ENCODE measurements at places on chromosomes 2 and 18.
A peak's percentile ranks its signal among the peaks of the same experiment; 100 is the strongest.

DNA sequence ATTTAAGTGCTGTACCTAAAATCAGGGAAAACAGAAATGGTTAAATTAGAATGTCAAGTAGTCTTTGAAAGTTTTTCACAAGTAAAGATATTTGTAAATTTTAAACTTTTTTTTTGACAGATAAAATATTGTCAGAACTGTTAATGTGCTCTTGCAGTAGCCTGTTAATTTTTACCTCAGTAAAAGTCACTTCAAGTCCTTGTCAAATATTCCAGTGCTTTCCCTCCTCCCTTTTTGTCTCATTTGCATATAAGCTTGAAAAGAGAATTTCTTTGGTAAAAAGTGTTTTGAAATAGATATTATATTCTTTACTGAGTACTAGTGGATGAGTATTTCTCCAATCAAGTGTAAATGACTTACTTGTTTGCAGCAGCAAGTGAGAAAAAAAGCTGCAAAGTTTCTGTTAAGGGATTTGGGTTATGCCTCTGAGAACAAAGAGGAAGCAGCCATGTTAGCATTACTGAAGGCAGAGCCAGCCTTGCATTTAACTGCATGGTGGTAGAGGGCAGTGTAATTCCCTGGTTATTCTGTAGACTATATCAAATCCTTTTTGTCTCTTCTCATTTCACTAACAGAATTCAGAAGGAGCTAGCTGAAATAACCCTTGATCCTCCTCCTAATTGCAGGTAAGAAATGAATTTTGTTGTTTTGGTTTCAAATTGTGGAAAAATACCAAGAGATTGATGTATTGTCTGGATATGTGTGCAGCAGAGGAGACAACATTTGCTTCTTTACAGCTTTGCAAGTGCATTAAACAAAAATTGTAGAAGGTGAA is 3.2 kb downstream of the UBE2E3 start:
- peak; percentile 39 for DNase-seq

GRCh38 chr2:143529118-143529720 is 400.0 kb downstream of the ARHGAP15 start:
- DNase-seq = no peak

DNA sequence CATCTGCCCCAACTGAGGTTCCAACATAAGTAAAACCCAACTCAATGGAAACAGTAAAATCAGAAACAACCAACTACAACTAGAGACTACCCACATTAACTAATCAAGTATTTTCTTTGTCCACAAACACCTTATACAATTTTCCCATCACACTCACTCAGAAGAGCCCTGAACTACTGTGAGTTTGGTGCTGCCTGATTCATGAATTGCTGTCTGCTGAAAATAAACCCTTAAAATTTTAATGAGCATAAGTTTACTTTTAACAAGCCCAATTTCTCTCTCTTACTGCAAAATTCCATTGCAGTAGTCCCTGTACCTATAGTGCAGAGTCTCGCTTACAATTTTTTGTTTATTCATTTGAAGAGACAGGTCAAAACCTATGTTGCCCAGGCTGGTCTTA is 203.9 kb downstream of the NBAS start:
- DNase-seq = no peak

GRCh38 chr2:203016716-203017115 is 2.0 kb downstream of the NBEAL1 start:
- DNase-seq = no peak

- DNase-seq = no peak
Measured at GRCh38 chr2:98907966-98908905, 27.8 kb downstream of the CRACDL start.

DNA sequence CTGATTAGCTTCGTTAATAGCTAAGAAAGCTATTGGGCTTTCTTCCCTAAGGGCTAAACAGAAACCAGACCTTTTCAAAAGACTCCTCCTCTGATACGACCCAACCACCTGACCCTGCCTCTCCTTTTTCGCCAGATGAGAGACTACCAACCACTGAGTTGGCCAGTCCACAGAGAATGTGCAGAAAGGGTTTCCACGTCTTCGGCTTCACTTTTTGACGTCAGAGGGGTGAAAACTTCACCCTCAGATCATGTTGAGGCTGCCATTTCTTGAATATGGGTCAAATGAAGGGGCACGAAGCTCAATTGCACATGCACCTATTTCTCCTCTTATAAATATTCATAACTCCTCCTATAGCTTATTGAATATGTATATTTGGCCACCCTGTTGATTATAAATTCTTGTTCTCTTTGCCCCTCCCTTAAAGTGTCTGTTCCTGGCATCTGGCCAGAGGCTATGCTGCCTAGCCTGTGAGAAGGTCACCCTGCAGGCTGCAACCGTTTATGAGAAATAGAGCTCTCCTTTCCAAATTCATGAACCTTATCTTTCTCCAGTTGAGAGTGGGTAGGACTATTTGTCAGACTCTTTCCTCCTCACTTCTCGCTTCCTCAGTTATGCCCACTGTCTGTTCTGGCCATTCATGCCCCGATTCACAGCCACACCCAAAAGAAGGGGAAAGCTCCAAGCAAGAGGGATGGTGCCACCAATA is 301.6 kb downstream of the STK39 start:
- DNase-seq = no peak

GRCh38 chr2:37770797-37771196 is 99.4 kb upstream of the CDC42EP3 start:
- DNase-seq = no peak

GRCh38 chr2:190467575-190468083 is 59.5 kb downstream of the MFSD6 start:
- DNase-seq = no peak
